Smooth muscle cell of trachea (primary cell): ENCODE measurements at places on chromosomes 4 and X. TPM values are rescaled to one million over a fixed set of nuclear protein-coding genes. Genes with fewer than 3 reads are reported as not detected.

The GRK4 gene
- total RNA-seq = 6.0 and 8.6 TPM in 2 replicates

The ZNF141 gene
- total RNA-seq = 8.4 and 13.5 TPM in 2 replicates

The PPM1K gene
- total RNA-seq = 17.5 and 23.0 TPM in 2 replicates

The RASGEF1B gene
- total RNA-seq = under 0.01 TPM in 1 of 2 replicates, not detected in the other

The ATXN3L gene
- total RNA-seq = not detected in 2 replicates

The RHOH gene
- not detected in 2 replicates for total RNA-seq

The MBNL3 gene
- 3.0 and 5.7 TPM in 2 replicates for total RNA-seq

The CCDC149 gene
- 11.3 and 11.6 TPM in 2 replicates for total RNA-seq

The SLC25A53 gene
- total RNA-seq = 12.7 and 17.0 TPM in 2 replicates

The TLR10 gene
- total RNA-seq = 0.15 TPM in 1 of 2 replicates, not detected in the other

The UCHL1 gene
- 341 and 500 TPM in 2 replicates for total RNA-seq

The KDR gene
- under 0.01 and 0.44 TPM in 2 replicates for total RNA-seq

The ATP2B3 gene
- total RNA-seq = under 0.01 TPM in 1 of 2 replicates, not detected in the other

The F8A2 gene
- total RNA-seq = 1.7 TPM in 1 of 2 replicates, not detected in the other

The BEX1 gene
- 0.15 and 0.17 TPM in 2 replicates for total RNA-seq

The BRS3 gene
- total RNA-seq = not detected in 2 replicates

The MTNR1A gene
- total RNA-seq = not detected in 2 replicates

The KCNE5 gene
- 0.58 and 0.66 TPM in 2 replicates for total RNA-seq

The FHDC1 gene
- total RNA-seq = under 0.01 and 0.17 TPM in 2 replicates

The SSX1 gene
- not detected in 2 replicates for total RNA-seq

The TLR1 gene
- total RNA-seq = 2.2 TPM in 2 replicates

The NCBP2L gene
- not detected in 2 replicates for total RNA-seq

The CSAG2 gene
- total RNA-seq = not detected in 2 replicates

The CCSER1 gene
- not detected in 2 replicates for total RNA-seq
